Neuronal stem cell (in vitro differentiated cells): ENCODE measurements at places on chromosomes 16 and 17.
A peak's percentile ranks its signal among the peaks of the same experiment; 100 is the strongest.

GRCh38 chr16:822909-823297 is 22.4 kb upstream of the GNG13 start:
- no peaks in the 10 kb centered on the region for H3K36me3 ChIP-seq
- H3K27ac ChIP-seq, result no peak overlapping the region
- DNase-seq, result no peak
- peaks cover 3% of the 10 kb centered on the region for H3K4me1 ChIP-seq
- H3K27me3 ChIP-seq, result peaks cover 28% of the 10 kb centered on the region
- no peak overlapping the region for H3K4me3 ChIP-seq

DNA sequence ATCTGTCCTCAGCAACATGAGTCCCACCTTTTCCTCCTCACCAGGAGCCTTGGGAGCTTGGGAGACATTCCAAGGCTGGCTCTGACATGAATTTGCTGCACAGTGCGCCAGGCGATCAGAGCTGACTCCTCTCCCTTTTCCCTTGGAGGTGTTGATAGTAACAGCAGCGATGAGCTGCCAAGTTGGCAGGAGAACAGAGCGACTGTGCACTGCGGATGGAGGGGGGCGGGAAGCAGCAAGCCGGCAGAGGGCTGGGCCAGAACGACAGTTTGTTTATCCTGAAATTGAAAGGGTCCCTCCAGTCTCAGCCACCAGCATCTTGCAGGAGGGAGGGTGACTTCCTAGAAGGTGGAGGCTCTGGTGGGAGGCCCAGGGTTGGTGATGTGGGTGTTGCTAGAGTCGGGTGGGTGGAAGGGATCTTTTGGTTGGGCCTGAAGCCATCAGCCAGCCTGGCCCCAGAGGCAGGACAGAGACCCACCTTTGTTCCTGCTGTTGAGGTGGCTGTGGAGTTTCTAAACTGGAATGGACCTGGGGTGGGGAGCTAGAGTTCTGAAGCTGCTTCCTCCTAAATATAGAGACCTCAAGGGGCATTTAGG is 22.5 kb upstream of the DYNLL2 start:
- DNase-seq, result no peak
- H3K27me3 ChIP-seq, result peaks cover 78% of the 10 kb centered on the region
- H3K4me1 ChIP-seq, result peaks cover 7% of the 10 kb centered on the region
- H3K27ac ChIP-seq, result no peak overlapping the region

GRCh38 chr17:55660178-55660886 is 62.3 kb downstream of the TMEM100 start:
- no peak overlapping the region for H3K27ac ChIP-seq
- H3K4me3 ChIP-seq, result no peak overlapping the region
- H3K36me3 ChIP-seq, result no peaks in the 10 kb centered on the region
- H3K4me1 ChIP-seq, result no peaks in the 10 kb centered on the region

DNA sequence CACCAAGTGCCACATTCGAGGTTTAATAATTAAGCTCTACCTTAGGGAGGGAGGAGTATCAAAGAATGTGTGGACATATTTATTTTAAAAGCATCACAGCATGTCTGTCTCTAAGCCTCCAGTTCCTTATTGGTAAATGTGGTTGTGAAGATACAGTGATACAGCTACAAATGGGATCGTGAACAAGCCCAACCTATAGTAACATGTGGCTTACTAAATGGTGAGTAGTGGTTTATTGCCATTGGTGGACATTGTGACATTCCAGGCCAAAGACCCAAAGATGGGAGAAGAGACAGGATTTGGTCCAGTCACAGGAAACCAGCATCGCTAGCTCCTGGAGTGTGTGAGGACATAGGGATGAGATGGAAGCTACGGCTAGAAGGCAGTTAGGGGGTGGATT is 51.2 kb downstream of the IQCK start:
- no peak overlapping the region for H3K4me3 ChIP-seq
- no peaks in the 10 kb centered on the region for H3K36me3 ChIP-seq
- peaks cover 9% of the 10 kb centered on the region for H3K4me1 ChIP-seq
- no peak overlapping the region for H3K27ac ChIP-seq
- no peak for DNase-seq
- no peaks in the 10 kb centered on the region for H3K27me3 ChIP-seq

DNA sequence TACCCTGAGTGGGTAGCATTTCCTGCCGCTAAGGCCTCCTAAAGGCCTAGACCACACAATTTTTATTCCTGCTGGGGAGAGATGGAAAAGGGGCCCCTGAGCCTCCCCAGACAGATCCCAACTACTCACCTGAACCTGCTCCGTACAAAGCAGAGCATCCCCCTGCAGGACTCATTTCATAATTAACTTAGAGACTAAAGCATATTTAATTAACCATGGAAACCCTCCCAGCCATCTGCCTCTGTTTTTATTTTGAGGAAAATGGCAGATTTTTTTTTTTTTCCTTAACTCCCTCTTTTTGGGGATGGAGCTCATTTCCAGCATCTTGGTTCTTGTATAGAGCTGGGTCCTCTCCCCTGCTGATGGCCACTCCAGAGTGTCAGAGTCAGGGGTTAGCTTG is 96.5 kb upstream of the CRHR1 start:
- no peak overlapping the region for H3K27ac ChIP-seq
- no peaks in the 10 kb centered on the region for H3K36me3 ChIP-seq
- DNase-seq, result no peak
- no peaks in the 10 kb centered on the region for H3K27me3 ChIP-seq

DNA sequence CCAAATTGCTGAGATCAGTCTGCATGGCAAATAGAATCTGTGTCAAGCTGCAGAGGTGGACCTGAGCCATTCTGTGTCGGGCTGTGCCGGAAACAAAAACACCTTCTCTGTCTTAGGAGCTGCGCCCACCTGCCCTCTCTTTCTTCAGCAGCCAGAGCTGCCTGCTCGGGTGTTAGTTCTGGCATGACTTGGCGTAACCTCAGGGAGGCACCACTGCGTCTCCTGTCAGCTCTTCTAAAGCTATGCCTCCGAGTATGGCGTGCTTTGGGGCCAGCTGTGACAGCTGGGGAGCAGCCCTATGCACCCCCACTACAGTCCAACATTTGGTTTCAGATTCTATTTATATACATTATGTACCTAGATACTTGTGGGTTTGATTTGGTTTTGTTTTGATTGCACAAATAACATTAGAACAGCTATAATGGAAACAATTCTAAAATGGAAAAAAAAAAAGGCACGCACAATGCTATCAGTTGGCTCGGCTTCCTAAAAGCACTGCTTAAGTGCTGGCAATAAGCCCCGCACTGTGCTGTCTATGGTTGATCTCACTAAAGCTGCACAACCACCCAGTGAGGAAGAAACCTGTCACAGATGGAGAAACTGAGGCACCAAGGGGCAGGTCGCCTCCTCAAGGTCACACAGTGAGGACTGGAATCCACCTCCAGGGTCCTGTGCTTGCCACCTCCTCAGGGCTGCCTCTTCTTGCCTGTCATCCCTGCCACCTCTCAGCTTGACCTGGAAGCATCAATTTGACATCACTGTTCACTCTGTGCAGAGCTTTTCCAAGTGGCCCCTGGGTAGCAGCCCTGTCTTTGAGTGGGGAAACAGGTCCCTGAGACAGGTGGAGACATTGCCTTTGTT is 18.7 kb upstream of the ADGRG1 start:
- H3K4me3 ChIP-seq, result no peak overlapping the region
- H3K4me1 ChIP-seq, result peaks cover 2% of the 10 kb centered on the region
- H3K27ac ChIP-seq, result no peak overlapping the region
- no peaks in the 10 kb centered on the region for H3K36me3 ChIP-seq
- H3K27me3 ChIP-seq, result peaks cover 16% of the 10 kb centered on the region
- no peak for DNase-seq

GRCh38 chr17:81009136-81009535 is 17.5 kb downstream of the CHMP6 start:
- H3K36me3 ChIP-seq, result no peaks in the 10 kb centered on the region
- H3K4me1 ChIP-seq, result peaks cover 8% of the 10 kb centered on the region
- no peaks in the 10 kb centered on the region for H3K27me3 ChIP-seq
- H3K4me3 ChIP-seq, result no peak overlapping the region

- H3K27me3 ChIP-seq, result no peaks in the 10 kb centered on the region
- peaks cover 7% of the 10 kb centered on the region for H3K4me1 ChIP-seq
- no peak overlapping the region for H3K4me3 ChIP-seq
- H3K27ac ChIP-seq, result no peak overlapping the region
- no peaks in the 10 kb centered on the region for H3K36me3 ChIP-seq
Measured at GRCh38 chr16:11610580-11610979, 23.9 kb upstream of the LITAF start.

DNA sequence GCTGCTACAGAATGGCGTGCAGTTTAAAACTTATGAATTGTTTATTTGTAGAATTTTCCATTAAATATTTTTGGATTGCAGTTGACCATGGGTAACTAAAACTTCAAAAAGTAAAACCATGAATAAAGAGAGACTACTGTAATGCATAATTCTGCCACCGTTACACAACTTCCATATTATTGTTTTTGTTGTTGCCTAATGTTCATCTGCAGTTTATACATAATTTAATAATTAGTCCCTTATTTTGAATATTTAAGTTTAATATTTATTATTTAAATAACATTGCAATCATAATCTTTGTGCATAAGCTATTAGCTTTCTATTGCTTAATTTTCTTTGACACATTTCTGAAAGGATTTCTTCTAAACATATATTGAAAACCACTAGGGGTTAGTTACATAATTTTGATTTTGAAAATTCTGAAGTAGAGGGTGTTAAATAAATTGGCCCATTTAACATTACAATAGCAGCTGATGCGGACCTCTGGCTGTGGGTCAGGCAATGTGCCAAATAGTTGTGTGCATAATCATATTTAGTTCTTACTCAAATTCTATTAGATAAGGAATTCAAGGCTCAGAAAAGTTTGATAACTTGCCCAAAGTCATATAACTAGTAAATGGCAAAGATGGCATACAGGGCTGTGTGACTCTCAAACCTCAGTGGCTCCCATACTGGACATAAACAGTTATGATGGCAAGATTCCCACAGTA is 31.1 kb downstream of the PPM1E start:
- H3K27me3 ChIP-seq, result no peaks in the 10 kb centered on the region
- H3K27ac ChIP-seq, result no peak overlapping the region
- H3K4me3 ChIP-seq, result no peak overlapping the region
- no peaks in the 10 kb centered on the region for H3K36me3 ChIP-seq
- peaks cover 2% of the 10 kb centered on the region for H3K4me1 ChIP-seq

GRCh38 chr16:86215233-86215978 is 294.9 kb upstream of the FOXF1 start:
- H3K4me3 ChIP-seq, result no peak overlapping the region
- H3K4me1 ChIP-seq, result no peaks in the 10 kb centered on the region
- DNase-seq, result no peak
- H3K27me3 ChIP-seq, result peaks cover 4% of the 10 kb centered on the region
- no peaks in the 10 kb centered on the region for H3K36me3 ChIP-seq

DNA sequence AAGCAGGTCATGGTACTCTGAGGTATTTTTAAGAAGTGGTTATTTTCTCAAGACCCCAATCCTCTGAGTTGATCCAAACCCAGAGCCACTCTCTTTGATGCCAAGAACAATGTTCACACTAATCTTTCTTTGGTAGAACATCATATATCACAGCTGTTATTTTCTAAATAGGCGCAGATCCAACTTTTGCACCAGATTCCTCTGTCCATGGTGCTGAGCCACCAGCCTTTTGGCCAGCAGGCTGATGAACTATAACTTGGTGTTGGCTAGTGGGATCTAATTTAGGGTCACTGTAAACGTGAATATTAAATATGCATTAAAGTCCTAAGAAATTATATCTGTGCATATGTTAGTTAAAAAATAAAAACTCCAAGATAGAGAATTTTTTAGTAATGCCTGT is 7.0 kb upstream of the ZKSCAN2 start:
- no peak overlapping the region for H3K4me3 ChIP-seq
- H3K4me1 ChIP-seq, result no peaks in the 10 kb centered on the region
- H3K36me3 ChIP-seq, result no peaks in the 10 kb centered on the region
- no peak for DNase-seq

DNA sequence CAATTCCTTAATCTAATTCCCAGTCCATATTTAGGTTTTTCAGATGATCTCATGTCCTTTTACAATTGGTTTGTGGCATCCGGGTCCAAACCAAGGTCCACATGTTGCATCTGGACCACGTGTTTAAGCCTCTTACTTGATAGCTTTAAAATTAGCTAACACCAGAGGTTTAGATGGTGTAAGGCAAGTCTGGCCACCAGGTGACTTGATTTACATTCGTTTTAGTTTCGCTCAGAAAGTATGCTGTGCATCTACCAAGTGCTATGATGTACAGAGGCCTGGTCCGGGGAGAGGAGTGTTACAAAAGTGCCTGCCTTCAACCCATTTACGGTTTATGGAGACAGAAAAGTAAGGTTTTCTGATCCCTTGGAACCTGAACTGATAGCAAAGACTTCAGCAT is 878 bp upstream of the DNAJA2 start:
- peaks cover 20% of the 10 kb centered on the region for H3K4me1 ChIP-seq
- H3K4me3 ChIP-seq, result peak overlapping the region; percentile 96
- no peak for DNase-seq
- H3K36me3 ChIP-seq, result peaks cover 23% of the 10 kb centered on the region

DNA sequence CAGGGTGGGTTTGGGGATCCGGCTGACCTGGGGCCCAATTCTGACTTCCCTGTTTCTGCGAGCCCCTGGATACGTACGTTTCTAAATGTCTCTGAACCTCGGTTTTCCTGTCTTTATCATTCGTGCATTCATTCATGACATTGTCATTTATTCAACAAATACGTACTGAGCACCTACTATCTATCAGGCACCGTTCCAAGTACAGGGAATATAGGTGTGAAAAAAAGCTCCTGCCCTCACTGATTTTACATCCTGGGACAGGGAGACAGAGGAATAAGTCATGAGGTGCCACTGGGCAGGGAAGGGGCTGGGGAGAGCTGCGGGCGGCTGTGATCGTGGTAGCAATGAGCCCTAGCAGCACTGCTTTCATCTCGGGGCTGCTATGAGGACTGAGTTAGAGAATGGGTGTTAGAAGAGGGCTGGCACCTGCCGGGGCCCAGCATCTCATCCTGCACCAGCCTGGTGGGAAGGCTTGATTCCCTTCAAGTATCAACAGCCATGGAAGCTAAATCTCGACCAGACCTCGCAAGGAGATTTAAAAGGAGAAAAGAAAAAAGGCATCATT is 88.3 kb upstream of the DNAH17 start:
- H3K4me3 ChIP-seq, result no peak overlapping the region
- no peaks in the 10 kb centered on the region for H3K27me3 ChIP-seq
- no peaks in the 10 kb centered on the region for H3K36me3 ChIP-seq
- DNase-seq, result no peak
- H3K4me1 ChIP-seq, result peaks cover 4% of the 10 kb centered on the region

- no peaks in the 10 kb centered on the region for H3K36me3 ChIP-seq
- DNase-seq, result no peak
- H3K4me3 ChIP-seq, result no peak overlapping the region
- H3K27ac ChIP-seq, result no peak overlapping the region
Measured at GRCh38 chr16:57053206-57053605, 39.2 kb upstream of the CPNE2 start.
